ENCODE measurements at places on chromosomes 7 and 10. TPM values are rescaled to one million over a fixed set of nuclear protein-coding genes. Genes with fewer than 3 reads are reported as not detected.

DNA sequence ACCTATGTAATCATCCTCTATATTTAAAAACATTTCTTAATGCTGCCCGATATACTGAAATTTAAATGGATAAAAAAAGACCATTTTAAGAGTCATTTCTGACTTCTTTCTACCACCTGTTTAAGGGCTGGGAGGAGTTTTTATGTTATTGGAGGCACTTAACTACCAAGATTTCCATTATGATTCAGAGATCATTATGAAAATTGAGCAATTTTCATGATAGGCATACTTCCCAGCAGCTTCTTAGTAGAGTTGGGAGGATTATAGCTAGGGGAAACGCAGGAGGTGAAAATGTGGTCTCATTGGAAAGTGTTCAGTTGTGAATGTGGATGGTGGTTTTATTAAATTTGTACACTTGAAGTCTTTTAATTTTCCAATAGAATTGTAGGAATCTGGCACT is 28.4 kb upstream of the FAM204A start:
- no peak overlapping the region for H3K4me3 ChIP-seq
- H3K27me3 ChIP-seq = no peaks in the 10 kb centered on the region
- H3K36me3 ChIP-seq = peaks cover 5% of the 10 kb centered on the region
- no peak overlapping the region for H3K27ac ChIP-seq
- DNase-seq = no peak

GRCh38 chr7:16940776-16941175 is 59.0 kb upstream of the AGR3 start:
- no peak overlapping the region for H3K4me3 ChIP-seq
- H3K27ac ChIP-seq = peak overlapping the region; percentile 82
- peaks cover 8% of the 10 kb centered on the region for H3K27me3 ChIP-seq

DNA sequence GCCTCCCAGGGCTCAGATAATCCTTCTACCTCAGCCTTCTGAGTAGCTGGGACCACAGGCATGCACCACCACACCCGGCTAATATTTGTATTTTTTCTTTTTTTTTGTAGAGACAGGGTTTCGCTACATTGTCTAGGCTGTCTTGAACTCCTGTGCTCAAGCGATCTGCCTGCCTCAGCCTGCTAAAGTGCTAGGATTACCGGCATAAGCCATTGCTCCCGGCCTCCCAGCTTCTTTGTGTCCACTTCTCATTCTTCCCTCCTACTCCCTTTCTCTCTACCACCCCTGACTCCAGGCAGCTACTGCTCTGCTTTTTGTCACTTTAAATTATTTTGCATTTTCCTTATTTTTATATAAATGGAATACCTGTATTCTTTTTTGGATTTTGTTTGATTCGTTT is 83.4 kb downstream of the PALS2 start:
- H3K27me3 ChIP-seq = no peaks in the 10 kb centered on the region
- no peak overlapping the region for H3K27ac ChIP-seq
- H3K36me3 ChIP-seq = no peaks in the 10 kb centered on the region
- no peak for DNase-seq
- peaks cover 3% of the 10 kb centered on the region for H3K4me1 ChIP-seq
- H3K4me3 ChIP-seq = no peak overlapping the region

The SHH gene
- 0.26 TPM for total RNA-seq

The FAM24B gene
- 2.7 TPM for total RNA-seq

The NKX6-2 gene
- not detected for total RNA-seq

The ZNF736 gene
- total RNA-seq = 15.8 TPM

GRCh38 chr10:15427843-15428414 is 56.8 kb upstream of the FAM171A1 start:
- H3K36me3 ChIP-seq = no peaks in the 10 kb centered on the region
- no peaks in the 10 kb centered on the region for H3K27me3 ChIP-seq
- DNase-seq = no peak
- no peaks in the 10 kb centered on the region for H3K4me1 ChIP-seq
- no peak overlapping the region for H3K27ac ChIP-seq
- H3K4me3 ChIP-seq = no peak overlapping the region

DNA sequence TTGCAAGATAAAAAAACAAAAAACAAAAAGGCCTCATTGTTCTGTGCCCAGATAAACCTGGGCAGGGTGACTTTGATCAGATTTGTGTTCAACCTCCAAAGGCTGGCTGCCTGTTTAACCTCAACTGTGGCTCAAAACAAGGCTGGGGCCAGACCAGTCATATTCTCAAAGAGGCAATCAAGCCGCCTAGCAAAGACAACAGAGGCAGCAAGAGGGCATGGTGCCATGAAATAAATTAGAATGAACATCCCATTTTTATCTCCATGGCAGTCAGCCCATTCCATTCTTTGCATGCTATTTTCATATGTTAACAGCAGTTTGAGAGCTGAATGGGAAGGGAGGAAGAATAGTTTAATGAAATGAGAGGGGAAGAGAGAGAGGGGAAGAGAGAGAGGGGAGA is 1150.3 kb downstream of the TYW1 start:
- no peak overlapping the region for H3K4me3 ChIP-seq
- H3K4me1 ChIP-seq = no peaks in the 10 kb centered on the region
- H3K36me3 ChIP-seq = peaks cover 16% of the 10 kb centered on the region
- H3K27ac ChIP-seq = no peak overlapping the region
- H3K27me3 ChIP-seq = peaks cover 2% of the 10 kb centered on the region

DNA sequence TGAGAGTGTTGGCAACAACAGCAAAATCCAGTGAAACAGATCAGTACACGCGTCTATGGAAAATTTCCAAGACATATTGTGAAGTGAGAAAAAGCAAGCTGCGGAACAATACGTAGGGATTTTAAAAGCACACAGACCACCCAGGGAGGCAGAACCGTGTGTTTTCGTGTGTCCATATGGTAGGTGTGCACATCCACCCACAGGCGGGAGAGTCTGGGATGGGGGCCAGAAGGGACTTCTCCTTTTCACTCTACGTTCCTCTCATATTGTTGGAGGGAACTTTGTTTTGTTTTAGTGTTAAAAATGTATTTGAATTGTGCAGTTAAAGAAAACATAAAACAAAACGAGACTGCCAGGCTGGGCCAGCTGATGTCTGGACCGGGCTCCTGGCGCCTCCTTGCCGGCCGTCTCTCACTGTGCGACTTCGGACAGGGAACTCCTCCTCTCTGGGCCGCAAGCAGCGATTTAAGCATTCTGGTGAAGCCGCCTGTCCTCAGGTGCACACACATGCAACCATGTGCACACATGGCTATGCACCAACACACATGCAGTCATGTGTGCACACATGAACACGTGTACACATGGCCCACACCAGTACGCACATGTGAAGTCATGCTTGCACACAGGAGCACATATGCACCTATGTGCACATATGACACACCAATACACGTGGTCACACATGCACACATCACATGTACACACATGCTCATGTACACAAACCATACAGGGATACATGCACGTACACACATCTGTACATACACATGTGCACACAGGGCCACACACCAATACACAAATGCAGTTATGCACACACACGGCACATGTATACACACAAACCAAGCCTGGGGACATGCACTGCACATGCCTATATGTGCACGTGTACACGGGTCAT is 141.1 kb downstream of the ELFN1 start:
- H3K4me3 ChIP-seq = no peak overlapping the region
- no peak for DNase-seq
- H3K36me3 ChIP-seq = no peaks in the 10 kb centered on the region
- no peaks in the 10 kb centered on the region for H3K4me1 ChIP-seq
- no peak overlapping the region for H3K27ac ChIP-seq

GRCh38 chr7:151008143-151008510 is 16.2 kb downstream of the ATG9B start:
- DNase-seq = no peak
- H3K4me3 ChIP-seq = peak overlapping the region; percentile 69
- peaks cover 48% of the 10 kb centered on the region for H3K36me3 ChIP-seq

DNA sequence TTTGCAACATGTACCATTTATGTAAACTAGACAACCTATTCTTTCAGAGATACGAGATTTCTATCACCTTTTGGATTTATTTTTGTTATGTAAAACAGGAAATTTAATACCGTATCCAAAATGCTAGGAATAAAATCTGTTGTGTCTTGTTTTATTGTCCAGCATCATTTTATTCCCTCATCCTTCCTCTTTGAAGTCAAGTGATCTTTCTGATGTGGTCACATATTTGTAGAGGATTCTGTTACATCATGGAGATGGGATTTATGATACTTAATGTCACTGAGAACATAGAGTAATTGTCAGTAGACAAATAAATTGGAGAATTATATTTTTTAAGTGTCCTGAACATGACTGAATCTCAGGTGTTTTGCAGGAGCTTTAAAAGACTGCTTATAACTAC is 64.7 kb downstream of the ZNF277 start:
- peaks cover 3% of the 10 kb centered on the region for H3K27me3 ChIP-seq
- no peak overlapping the region for H3K4me3 ChIP-seq
- H3K36me3 ChIP-seq = no peaks in the 10 kb centered on the region
- peaks cover 8% of the 10 kb centered on the region for H3K4me1 ChIP-seq
- DNase-seq = no peak

The FAM13C gene
- total RNA-seq = 57.9 TPM

DNA sequence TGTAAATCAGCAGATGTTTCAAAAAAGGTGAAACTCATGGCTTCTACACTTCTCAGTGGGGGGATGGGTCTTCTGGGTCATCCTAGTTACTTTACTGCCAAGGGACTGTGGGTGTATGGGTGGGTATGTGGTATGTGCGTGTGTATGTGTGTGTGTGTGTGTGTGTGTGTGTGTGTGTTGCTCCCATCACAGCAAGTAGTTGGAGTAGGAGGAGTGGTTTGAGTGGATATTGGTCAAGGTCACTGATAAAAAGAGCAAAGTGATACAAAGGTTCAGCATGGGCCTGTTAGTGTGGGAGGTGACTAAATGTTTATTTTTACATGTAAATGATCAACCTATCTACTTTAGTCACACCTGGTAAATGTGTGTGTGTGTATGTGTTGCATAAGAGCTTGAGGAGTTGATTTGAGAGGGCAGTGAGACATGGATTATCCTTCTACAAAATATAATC is 11.8 kb upstream of the COBL start:
- no peaks in the 10 kb centered on the region for H3K4me1 ChIP-seq
- no peak for DNase-seq
- H3K4me3 ChIP-seq = no peak overlapping the region
- no peaks in the 10 kb centered on the region for H3K36me3 ChIP-seq

GRCh38 chr7:50470250-50471163 is 20.4 kb upstream of the FIGNL1 start:
- no peak overlapping the region for H3K27ac ChIP-seq
- no peak overlapping the region for H3K4me3 ChIP-seq
- H3K27me3 ChIP-seq = peaks cover 7% of the 10 kb centered on the region
- no peak for DNase-seq
- no peaks in the 10 kb centered on the region for H3K36me3 ChIP-seq

GRCh38 chr10:101261702-101262101 is 32.4 kb upstream of the LBX1 start:
- H3K36me3 ChIP-seq = no peaks in the 10 kb centered on the region
- DNase-seq = no peak
- H3K27me3 ChIP-seq = peaks cover 7% of the 10 kb centered on the region
- no peak overlapping the region for H3K27ac ChIP-seq

DNA sequence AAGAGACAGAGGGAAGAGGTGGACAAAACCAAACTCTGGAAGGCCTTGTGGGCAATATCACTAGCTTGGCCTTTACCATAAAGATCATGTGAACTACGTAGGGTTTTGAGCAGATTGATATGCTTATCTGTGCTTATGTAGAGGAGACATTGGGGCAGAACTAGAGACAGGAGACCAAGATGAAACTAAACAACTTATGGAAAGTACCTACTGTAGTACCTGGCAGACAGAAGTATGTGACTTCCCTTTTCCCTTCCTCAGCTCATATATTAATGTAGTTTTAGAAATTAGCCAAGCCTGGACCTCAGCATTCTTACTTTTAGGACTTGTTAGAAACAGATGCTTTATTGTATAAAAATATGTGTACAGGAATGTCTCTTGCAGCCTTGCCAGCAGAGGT is 14.0 kb upstream of the IL6 start:
- H3K4me3 ChIP-seq = no peak overlapping the region
- H3K27me3 ChIP-seq = no peaks in the 10 kb centered on the region
- no peak for DNase-seq
- H3K4me1 ChIP-seq = no peaks in the 10 kb centered on the region
- H3K27ac ChIP-seq = no peak overlapping the region

The TAS2R4 gene
- 1.1 TPM for total RNA-seq

- H3K36me3 ChIP-seq = no peaks in the 10 kb centered on the region
- no peaks in the 10 kb centered on the region for H3K27me3 ChIP-seq
- H3K4me1 ChIP-seq = no peaks in the 10 kb centered on the region
- DNase-seq = no peak
- no peak overlapping the region for H3K27ac ChIP-seq
- H3K4me3 ChIP-seq = no peak overlapping the region
Observed at GRCh38 chr10:49269523-49269922, 29.4 kb upstream of the C10orf71 start.

Data from endothelial cell (in vitro differentiated cells).